ENCODE measurements at places on chromosomes 1 and 21. TPM values are rescaled to one million over a fixed set of nuclear protein-coding genes. Genes with fewer than 3 reads are reported as not detected.
A peak's percentile ranks its signal among the peaks of the same experiment; 100 is the strongest.

- no peak for DNase-seq
Observed at GRCh38 chr1:216582151-216582550, 141.1 kb downstream of the ESRRG start.

LRRC8B gene
- total RNA-seq: 11.6 TPM

DNA sequence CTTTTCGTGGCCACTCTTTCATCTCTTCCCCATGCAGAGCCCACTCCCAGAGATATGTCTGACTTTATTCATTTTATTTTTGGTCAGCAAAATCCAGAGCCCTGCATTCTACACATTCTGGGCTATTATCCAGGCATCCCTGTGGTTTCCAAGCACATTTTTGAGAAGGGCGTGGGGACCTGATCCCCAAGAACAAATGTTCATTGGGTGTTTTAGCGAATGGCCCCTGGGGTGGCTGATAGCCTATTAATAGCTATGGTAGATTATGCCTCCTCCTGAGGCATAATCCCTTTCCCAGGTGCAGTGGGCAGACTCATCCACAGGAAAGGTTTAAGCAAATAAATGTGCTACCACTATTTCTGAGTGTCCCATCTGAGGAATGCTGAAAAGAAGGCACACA lies 511.8 kb upstream of the USP24 start:
- peak; percentile 97 for DNase-seq

HOOK1 gene
- not detected for total RNA-seq

SLC30A10 gene
- not detected for total RNA-seq

DNA sequence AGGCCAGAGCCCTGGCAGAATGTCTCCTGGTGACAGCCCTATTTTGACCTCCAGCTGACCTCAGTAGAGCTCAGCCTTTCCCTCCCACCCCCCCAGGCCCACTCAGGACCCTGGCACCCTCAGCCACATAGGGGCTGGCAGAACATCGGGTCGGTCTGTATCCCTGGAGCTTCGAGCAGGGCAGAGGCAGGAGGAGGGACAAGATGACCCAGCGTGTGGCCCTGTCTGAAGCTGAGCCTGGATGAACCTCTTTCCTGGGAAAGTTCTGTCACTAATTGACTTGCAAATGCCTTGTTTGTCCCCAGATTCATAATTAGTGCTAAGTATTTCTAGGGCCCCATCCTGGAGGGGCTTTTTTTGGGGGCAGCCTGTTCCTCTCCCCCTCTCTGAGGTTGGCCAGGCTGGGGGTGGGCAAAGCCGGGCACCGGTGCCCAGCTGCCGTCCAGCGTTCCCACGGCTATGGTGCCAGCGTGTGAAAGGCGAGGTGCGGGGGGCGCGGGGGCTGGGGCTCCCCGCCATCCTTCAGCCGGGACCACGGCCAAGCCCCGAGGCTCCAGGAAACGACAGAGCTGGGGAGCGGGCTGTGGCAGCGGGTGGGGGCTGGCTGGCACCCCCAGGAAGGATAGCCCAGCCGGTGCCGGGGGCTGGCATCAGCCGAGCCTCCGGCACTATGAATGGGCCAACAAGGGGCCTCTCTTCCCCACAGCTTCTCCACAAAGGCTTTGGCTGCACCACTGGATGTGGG lies 31.4 kb downstream of the RHBG start:
- no peak for DNase-seq

DNA sequence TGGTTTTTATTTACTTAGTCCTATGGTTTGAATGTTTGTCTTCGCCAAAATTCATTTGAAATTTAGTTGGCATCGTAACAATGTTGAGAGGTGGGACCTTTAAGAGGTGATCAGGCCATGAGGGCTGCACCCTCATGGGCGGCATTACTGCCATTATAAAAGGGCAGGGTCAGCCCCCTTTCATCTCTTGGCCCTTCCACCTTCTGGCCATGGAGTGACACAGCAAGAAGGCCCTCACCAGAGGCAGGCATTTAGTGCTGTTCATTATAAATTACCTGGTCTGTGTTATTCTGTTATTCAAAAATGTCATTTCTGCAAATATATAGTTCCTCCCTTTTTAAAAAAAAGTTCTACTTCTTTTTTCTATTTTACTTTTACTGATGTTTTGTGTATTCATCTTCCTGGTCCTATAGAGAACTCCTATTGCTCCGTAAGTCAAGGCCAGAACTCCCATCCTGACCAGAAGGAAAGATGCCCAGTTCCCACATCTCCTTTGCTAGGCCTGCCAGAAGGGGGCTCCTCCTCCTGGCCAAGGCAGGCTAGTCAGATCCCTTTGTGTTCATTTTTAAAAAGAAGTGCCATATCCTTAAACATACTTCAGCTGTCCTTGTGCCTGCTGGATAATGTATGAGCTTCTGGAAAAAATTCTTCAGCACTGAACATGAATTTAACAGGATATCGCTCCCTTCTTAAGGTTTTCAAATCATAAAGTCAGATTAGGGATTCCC lies 10.0 kb upstream of the LBR start:
- peak; percentile 28 for DNase-seq

CRNN gene
- total RNA-seq: not detected

- no peak for DNase-seq
Observed at GRCh38 chr1:116288201-116288598, 84.8 kb upstream of the ATP1A1 start.

- DNase-seq: no peak
Observed at GRCh38 chr1:221397141-221397540, 344.7 kb downstream of the DUSP10 start.

GRCh38 chr1:159083013-159083412 lies 6.4 kb upstream of the AIM2 start:
- no peak for DNase-seq

GRCh38 chr1:42130061-42130660 lies 23.0 kb upstream of the GUCA2B start:
- no peak for DNase-seq

RIIAD1 gene
- total RNA-seq: not detected

DNA sequence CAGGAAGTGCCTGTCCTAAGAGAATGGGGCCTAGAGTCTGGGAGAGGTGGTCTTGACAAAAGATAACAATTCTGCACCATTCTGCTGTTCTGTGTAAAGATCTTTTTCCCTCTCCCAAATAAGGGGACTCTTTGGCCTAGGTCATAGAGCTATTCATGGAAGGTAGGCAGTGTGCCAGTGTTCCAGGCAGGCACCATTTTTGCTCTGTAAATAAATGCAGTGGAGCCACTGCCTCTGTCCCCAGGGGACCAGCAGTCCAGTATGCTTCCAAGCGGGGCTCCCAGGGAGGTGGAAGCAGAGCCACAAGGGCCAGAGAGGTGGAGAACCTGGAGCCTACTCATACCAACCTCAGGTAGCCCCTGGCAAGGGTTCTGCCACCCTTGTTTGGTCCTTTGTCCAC lies 25.9 kb downstream of the KCNA2 start:
- no peak for DNase-seq

DNA sequence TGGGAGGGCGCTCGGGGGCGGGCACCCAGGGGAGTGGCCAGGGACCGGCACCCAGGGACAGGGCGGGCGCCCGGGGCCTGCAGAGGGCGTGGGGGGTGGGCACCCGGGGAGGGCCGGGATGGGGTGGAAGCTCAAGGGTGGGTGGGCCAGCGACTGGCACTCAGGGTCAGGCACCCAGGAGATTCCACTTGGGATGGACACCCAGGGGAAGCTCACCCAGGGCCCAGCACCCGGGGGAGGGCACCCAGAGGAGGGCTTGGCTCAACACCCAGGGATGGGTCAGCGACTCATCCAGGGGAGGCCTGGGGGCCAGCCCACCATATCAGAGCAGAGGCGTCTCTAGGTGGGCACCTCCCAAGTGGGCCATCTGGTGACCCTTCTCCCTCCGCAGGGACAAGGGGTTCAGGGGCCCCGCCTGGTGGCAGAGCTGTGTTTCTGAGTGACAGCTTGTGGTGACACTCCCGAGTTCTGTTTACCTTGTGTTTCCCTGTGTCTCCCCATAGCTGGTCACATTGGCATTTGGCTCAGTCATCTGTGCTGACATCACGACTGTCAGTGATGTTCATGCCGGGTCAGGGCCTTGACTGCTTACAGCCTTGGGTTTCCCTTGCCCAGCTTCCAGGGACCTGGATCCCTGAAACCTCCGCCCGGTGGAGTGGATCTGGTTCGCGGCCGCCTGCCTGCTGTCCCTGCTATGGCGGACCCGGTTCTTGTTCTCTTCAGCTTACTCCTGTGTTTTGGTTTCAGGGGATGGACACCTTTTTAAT lies 749 bp downstream of the IBA57 start:
- DNase-seq: peak; percentile 90

AADACL4 gene
- total RNA-seq: not detected

DNA sequence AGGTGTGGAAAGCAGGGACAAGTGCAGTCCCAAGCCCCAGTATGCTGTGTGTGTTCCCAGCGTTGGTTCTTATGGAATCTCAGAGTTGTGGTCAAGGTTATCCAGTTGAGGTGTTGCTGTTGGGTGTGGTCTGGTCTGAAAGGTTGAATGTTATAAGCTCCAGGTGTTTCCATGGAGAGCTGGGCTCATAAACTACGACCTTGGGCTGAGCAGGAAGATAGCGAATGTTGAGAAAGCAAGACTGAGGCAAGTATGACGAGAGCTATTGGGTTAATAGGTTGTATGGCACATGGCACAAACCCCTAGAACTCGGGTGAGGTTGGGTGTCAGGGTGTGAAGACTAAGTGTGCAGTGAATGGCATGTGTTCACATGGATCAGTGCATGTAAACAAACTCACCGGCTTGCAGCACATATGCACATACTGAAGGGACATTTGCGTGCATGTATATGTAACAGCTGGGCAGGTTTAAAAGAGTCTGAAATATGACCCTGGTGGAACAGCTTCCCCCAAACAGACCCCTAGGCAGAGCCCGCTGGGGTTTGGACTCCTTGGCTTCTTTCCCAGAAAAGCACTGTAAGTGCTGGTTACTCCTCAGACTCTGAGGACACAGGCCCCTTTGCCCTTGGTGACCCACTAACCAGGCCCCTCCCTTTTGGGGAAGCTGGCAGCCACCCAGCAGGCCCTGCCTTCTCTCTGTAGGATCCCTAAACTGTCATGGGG lies 117.5 kb downstream of the NAV1 start:
- DNase-seq: peak; percentile 69

HORMAD1 gene
- total RNA-seq: not detected

GRCh38 chr1:20411196-20411980 lies 74.6 kb downstream of the CAMK2N1 start:
- DNase-seq: peak; percentile 72

DNA sequence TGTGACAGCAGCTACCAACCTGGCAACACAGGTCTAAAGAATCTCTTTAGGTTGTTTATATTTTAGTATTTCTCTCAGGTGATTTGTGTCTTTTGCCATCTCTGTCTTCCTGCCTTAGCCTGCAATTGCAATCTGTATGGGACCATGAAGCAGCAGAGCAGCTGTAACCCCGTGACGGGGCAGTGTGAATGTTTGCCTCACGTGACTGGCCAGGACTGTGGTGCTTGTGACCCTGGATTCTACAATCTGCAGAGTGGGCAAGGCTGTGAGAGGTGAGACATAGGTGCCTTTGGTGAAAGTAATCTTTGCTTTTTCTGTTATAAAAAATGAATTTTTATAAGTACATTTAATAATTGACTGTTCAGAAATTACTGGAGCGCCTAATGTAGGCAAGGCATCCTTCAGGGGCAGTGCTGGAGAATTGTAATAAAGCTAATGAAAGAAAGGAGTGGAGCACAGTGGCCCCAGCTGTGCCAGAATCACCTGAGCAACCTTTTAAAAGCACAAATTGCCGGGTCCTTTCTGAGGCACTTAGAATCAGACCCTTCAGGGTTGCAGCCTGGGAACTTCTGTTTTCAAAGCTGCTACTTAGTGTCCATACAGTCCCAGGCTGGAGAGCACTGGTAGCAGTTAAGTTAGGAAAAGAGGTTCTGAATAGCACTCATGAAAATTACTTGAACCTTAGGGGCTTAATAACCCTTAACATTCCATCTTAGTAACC lies 60.6 kb upstream of the LAMC2 start:
- DNase-seq: no peak

AMY1B gene
- total RNA-seq: not detected

PKNOX1 gene
- 18.4 TPM for total RNA-seq

GRCh38 chr1:52601519-52601918 lies 652 bp upstream of the GPX7 start:
- no peak for DNase-seq

PRKAA2 gene
- total RNA-seq: 9.1 TPM

GRCh38 chr1:63621075-63621474 lies 27.9 kb downstream of the PGM1 start:
- DNase-seq: no peak

DNA sequence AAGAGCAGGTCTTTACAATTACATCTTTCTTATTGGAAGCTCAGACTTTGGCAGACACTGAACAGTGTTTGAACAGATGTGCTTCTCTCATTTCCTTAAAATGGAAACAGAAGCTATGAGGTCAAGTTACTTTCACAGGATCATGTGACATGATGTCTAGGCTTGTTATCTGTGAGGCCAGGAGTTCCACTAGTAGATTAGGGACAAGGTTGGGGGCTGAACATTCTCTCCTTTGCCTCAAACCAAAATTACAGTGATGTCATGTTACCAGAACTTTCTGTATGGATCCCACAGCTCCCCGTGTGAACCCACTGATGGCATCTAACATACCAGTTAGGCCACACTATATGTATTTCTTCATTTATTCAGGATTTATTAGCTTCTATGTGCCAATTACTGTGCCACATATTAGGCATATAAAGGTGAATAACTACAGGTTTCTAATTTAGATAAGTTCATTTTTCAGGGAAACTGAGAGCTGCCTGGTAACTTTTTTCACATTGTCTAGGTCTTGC lies 6.0 kb downstream of the DYNLT5 start:
- DNase-seq: peak; percentile 77

TNFRSF9 gene
- total RNA-seq: 0.05 TPM

LYSMD1 gene
- total RNA-seq: 23.9 TPM

LCE2C gene
- not detected for total RNA-seq

IFI6 gene
- total RNA-seq: 774 TPM

- peak; percentile 41 for DNase-seq
Observed at GRCh38 chr1:113142791-113143190, 69.8 kb downstream of the LRIG2 start.

SYT11 gene
- 7.4 TPM for total RNA-seq

DNA sequence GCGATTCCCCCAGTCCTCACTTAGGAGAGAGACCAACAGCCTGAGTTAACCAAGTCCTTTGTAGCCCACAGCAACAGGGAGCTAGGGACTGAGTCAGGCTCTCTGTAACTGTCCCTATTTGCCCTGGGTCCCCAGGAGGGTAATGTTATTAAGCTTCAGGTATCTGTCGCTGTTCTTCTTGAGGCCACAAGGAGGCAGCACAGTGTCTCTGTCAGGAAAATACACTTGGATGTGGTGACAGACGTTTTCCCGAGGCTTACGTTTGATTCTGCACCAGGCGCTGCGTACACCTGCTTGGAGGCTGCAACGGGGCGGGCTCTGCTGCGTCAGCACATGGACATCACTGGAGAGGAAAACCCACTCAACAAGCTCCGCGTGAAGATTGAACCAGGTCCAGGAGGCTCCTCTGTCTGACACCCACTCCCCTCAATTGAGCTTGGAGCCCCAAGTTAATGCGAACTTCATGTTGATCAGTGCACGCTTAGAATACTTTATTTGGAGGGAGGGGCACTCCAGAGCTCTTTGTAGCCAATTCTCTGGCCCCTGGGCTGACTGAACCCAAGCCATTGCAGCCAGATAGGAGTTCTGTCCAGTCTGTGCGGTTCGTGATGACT lies 10.7 kb upstream of the ELF3 start:
- DNase-seq: peak; percentile 49

CRP gene
- not detected for total RNA-seq

IL10 gene
- not detected for total RNA-seq

PANK4 gene
- total RNA-seq: 27.5 TPM

- DNase-seq: no peak
Observed at GRCh38 chr1:241964550-241965282, 7.1 kb downstream of the BECN2 start.

- no peak for DNase-seq
Observed at GRCh38 chr1:228669242-228669585, 66.1 kb upstream of the RHOU start.
